ENCODE measurements at places on chromosomes 11 and 22.

DNA sequence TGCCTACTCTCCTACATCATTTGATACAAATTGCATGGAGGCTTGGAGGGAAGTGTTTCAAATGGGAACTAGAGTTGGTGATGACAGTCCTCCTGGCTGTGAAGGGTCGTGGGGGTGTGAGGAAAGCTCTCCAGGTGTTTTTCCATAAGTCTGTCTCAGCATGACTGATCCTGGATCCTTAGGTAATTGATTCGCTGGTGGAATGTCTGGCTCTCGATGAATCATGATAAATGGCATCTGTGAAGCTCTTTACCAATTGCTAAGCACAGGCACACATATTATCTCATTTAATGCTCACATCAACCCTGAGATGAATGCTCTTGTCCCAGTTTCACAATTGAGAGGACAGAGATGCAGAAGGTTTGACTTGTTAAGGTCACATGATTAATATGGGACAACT, 107.5 kb downstream of the PKNOX2 start:
- DNase-seq = peak; percentile 57

GRCh38 chr11:46981436-46981835, 44.9 kb downstream of the CSTPP1 start:
- no peak for DNase-seq

DNA sequence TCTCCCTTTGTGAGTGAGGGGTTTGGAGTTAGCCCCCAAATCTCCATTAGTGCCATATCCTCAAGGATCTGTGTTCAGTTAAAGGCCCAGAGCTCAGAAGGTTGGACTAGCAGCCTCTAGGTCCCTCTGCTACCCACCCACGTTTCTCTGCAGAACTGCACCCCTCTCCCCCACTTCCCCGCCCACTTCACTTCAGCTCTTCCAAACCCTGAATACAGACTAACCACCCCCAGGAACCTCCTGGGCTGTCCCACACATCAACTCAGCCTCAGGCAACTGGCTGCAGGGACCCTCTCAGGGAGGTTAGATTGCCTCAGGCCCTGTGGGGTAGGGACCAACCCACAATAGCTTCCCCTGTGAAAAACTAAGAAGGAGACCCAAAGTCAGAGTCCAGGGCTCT, 840 bp downstream of the VPREB3 start:
- DNase-seq = no peak

DNA sequence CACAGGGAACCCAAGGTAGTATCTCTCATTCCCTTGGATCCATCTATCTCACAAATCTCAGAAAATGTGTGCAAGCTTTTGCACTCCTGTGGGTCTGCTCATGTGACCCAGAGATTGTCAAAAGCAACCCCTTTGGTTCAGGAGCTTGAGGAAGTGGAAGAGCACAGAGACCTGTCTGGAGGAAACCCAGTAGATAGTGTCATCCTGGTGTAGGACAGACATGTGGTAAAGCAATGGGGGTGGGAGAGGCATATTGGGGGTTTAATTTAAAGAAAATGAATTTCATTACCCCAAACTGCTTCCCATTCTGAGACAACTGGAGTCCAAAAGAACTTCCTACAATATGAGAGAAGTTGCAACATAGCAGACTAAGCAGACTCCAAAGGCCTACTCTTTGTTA, 5.8 kb upstream of the MS4A14 start:
- no peak for DNase-seq

GRCh38 chr11:47616726-47617416, 22.7 kb upstream of the C1QTNF4 start:
- DNase-seq = peak; percentile 58

- peak; percentile 84 for DNase-seq
Measured at GRCh38 chr11:13120691-13121090, 111.6 kb downstream of the RASSF10 start.

DNA sequence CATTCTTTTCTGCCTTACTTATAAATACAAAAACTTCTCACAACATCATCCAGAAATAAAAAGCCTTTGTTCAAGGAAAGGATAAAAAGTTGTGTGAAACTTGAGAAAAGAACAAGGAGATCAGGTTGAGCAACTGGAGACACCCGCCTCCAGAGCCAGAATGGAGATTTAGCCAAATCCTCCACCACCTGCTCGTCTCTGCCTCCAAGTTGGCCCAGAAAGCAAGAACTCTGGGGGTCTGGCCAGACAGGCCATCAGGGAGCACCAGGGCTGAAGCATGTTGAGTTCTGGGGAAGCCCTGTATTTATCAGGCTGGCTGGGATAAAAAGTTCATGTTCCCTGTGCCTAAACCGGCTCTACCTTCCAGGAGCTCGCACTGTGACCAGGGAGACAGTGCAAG, 14.9 kb downstream of the SMCO4 start:
- no peak for DNase-seq

DNA sequence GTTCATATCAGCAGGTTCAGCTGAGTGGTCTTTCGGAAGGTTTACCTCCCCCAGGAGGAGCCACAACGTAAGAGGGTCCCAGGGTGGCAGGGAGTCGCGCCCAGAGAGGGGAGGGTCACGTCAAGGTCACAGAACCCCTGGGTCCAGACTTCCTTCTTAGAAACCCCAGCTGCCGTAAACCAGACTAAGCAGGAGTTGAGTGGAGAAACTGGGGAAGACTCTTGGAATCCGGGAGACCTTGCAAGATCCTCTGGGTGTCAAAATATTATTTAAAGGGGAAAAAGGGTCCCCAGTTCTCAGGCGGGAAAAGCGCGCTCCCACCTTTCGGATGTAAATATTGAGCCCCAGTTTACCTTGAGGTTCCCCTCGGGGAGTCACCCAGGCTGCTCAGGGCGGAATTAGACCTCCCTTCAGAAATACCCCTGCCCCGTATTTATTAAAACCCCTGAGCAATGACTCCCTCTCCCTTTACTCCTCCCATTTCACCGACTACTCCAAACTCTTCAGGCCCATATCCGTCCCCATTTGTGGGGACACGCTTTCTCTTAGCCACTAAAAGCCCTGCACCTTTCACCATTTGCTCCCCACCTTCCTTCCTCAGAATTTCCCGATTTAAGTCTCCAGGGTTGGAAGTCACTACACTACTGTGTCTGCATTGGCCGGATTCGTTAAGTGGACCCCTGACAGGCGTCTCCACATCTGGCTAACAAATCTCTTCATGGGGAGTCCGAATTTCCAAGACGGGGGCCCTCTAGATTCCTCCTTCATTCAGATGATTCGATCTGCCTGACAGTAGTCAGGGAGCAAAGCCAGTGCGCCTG, 4.2 kb downstream of the SLC17A6 start:
- no peak for DNase-seq

GRCh38 chr11:75422248-75423231, 10.5 kb downstream of the KLHL35 start:
- DNase-seq = no peak

GRCh38 chr22:46072110-46072881, 78.0 kb upstream of the PPARA start:
- peak; percentile 55 for DNase-seq

DNA sequence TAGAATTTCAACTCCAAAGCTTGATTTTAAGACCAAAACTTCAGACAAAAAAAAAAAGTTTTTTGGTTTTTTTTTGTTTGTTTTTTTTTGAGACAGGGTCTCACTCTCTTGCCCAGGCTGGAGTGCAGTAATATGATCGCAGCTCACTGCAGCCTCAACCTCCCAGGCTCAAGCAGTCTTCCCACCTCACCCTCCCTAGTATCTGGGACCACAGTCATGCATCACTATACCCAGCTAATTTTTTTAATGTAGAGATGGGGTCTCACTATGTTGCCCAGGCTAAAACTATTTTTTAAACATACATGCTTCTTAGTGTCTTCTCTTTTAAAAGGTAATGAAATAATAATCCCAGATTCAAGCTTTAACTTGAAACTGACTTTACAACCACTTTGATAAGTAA, 35.4 kb upstream of the GRK2 start:
- no peak for DNase-seq

GRCh38 chr11:15723966-15724365, 609.2 kb downstream of the INSC start:
- DNase-seq = no peak

DNA sequence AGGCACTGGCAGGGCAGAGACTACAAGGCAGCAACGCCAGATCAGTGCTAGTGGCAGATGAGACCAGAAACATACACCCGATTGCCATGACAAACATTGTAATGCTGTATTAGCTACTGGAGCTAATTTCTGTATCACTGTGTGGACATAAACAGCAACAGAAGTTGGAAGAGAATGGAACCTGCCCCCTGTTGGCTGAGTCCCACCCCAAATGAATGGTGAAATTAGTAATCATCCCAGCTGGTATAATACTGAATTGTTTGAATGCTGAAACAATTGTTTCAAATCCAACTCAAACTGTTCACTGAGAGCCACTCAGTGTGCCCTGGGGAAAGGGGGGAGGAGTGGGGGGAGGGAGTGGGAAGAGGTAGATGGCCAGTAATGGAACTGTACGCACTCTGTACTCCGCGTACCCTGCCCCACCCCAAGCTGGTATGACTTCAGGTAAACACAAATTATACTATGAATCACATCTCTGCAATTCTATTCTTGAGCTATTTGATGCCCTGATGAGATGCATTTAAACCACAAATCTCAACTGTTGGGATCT, 11.2 kb upstream of the BIRC3 start:
- no peak for DNase-seq

DNA sequence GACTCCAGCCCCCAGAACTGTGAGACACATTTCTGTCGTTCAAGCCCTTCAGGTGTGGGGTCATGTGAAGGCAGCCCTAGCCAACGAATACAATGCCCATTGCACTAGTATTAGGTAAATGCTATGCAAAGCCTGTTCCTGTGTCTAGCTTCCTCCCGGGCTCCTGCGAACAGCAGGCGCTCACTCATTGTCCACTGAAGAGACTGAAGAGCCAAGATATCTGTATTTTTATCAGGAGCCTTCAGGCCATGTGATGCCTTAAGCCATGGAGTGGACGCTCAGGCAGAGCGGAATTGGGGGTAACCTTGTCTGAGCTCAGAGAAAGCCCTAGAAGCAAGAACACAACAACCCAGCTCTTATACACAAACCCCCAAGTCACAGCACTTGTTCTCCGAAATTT, 4.2 kb upstream of the TMPRSS6 start:
- no peak for DNase-seq

DNA sequence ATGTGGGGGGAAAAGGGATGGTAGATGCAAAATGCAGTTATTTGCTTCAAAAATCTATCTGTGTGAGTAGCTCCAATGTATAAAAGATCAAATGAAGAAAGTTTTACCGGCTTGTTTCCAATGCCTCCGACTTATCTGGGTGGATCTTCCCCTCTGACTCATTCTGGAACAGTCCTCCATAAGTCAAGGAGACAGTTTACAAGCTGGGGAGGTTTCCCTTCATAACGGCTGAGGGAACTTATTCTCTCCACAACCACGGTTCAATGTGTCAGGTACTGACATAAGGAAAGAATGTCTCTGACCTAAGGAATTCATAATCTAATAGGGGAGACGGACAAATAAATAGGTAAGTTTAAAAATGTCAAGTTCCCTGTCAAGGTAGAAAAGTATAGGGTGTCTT, 49.7 kb upstream of the BIRC3 start:
- DNase-seq = peak; percentile 55

GRCh38 chr22:27624705-27625104, 176.9 kb downstream of the MN1 start:
- peak; percentile 66 for DNase-seq

DNA sequence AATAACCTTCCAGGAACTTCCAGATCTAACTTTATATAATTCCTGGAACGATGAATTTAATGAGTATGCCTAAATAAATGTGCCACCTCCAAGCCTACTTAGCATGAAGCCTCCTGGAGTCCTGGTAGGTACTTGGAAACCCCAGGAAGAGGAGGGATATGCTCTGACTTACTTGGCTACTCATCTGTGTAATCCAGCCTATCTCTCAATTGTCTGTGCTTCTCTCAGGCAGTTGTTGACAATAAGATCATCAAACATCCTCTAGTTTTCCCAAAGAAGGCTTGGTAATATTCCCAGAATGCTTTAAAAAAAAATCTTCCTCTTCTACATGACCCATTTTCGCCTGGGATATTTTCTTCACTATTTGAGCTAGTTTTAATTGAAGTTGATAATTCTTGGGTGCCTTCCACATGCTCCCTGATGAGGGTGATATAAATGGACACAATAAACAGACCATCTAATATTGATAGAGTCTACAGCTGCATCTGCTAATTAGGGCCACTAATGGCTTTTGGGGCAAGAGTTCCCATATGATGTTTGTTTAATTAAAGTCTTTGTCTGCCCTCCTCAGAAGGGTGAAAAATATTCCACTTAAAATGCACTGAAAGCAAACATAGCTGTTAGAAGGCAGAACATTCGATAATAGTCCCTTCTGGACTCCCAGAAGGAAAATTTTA, 75.5 kb upstream of the RAB38 start:
- no peak for DNase-seq

DNA sequence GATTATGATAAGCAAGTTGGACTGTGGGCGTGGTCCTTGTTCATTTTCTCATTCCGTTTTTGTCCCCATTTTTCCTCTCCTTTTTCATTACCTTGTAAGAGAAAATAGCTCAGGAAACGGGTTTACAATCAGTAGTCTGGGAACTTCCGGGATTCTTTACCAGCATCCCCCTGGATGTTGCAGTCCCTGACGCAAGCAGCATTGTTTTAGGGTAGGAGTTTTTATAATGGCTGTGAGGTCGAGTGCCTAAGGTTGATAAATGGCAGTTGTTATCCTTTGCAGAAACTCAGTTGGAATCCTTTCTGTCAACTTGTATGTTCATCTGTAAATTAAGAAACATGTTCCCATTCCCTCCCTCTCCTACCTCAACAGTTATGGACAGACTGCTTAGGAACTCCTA, 68.3 kb downstream of the ARHGEF12 start:
- no peak for DNase-seq

GRCh38 chr11:63608353-63609345, 5.6 kb downstream of the PLAAT3 start:
- peak; percentile 94 for DNase-seq

GRCh38 chr22:26435327-26436093, 6.5 kb downstream of the ASPHD2 start:
- no peak for DNase-seq

GRCh38 chr11:94826415-94826814, 58.3 kb downstream of the AMOTL1 start:
- no peak for DNase-seq

DNA sequence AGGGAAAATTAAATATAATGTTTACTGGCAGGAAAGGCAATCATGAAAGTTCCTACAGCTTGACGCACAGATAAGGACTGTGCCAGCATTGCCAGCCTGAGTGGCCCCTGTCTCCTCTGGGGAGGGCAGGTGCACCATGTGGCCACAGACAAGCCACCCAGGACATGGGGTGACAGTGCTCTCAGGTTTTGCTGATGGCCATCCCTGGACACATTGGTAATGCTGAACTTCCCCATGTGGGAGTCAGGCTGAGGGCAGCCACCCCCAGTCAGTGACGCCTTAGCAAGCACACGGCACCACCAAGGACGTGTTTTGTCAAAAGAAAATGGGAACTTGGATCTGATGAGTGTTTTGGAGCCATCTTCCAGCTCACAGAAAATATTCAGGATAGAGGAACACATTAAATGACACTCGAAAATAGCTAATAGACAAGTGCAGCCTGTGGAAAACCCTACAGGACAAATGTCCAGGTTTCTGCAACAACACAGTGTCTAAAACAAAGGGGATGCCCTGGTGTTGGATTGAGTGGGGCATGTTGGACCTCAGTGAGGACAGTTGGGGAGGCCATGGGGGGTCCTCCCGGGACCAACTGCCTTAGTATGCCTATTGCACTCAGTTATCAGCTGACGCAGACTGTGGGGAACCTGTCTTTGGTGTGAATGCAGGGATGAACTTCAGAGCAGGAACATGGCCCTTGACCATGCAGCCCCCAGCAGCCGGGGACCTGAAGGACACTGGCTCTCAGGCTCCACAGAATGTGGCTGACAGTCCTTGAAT, 1450.5 kb downstream of the BRD1 start:
- no peak for DNase-seq

Data from fibroblast of skin of back (primary cell).